Activated CD8-positive, alpha-beta T cell treated with anti-CD3 and anti-CD28 coated beads, Interleukin-2, amount 10 ng/mL, durations not matched to agents 7 days and 5 days (primary cell): ENCODE measurements at places on chromosomes 3 and 15. TPM values are rescaled to one million over a fixed set of nuclear protein-coding genes. Genes with fewer than 3 reads are reported as not detected.

GRCh38 chr3:156620260-156620659 is 54.1 kb upstream of the TIPARP start:
- H3K36me3 ChIP-seq, result no peaks in the 10 kb centered on the region
- H3K27ac ChIP-seq, result no peak overlapping the region
- DNase-seq, result no peak
- no peak overlapping the region for H3K4me3 ChIP-seq
- H3K27me3 ChIP-seq, result no peaks in the 10 kb centered on the region

GRCh38 chr3:170585008-170585936 is 603 bp downstream of the SLC7A14 start:
- no peak for DNase-seq
- H3K4me1 ChIP-seq, result no peaks in the 10 kb centered on the region
- no peaks in the 10 kb centered on the region for H3K36me3 ChIP-seq
- H3K4me3 ChIP-seq, result no peak overlapping the region
- H3K27ac ChIP-seq, result no peak overlapping the region

DNA sequence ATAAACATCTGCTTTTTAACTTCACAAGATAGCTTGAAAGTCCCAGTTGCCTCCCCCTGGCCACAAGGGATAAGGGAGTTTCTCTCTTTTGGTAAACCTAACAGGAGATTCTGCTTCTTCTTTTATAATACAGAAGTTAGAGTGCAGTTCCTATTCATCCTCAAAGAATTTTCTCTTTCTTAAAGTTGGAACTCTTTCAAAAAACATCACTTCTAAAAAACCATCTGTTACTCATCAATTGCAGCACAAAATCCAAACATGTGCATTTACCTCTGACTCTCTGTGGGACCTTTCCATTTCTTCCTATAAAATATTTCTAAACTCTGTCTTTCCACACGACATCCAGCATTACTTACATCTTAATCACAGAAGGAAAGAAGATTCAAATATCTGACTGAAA is 5.1 kb downstream of the DPH6 start:
- no peaks in the 10 kb centered on the region for H3K36me3 ChIP-seq
- no peak for DNase-seq
- no peak overlapping the region for H3K27ac ChIP-seq
- no peaks in the 10 kb centered on the region for H3K27me3 ChIP-seq
- no peak overlapping the region for H3K4me3 ChIP-seq

DNA sequence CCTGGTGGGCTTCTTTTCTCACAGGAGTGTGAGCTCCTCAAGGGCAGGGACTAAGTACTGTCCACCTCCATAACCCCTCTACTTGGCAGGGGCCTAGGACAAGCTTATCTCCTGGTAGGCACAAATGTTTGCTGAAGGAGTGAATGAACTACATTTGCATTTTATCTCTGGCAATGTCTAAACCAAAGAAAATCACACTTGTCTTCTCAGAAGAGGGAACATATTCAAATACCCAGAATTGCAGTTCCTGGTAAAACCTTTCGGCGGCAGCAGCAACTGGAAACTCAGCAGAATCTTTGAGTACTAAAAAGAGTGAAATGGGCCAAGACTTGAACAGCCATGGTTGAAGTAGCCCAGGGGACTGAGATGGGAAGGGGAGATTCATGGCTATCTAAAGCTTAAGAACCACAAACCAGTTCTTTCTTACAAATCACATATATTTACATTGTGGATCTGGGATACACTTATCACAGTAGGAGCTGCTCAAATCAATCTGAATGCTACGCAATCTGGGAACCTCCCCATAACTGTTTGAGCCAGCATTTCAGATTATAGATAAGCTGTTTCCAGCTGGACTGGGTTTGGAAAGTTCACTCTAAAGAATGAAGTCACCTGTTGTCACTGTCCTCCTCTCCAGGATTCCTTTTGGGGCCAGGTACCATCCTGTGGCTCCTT is 18.7 kb upstream of the PTPN9 start:
- peaks cover 65% of the 10 kb centered on the region for H3K36me3 ChIP-seq
- peak; percentile 80 for DNase-seq
- H3K27me3 ChIP-seq, result no peaks in the 10 kb centered on the region
- peak overlapping the region; percentile 63 for H3K4me3 ChIP-seq

- H3K27me3 ChIP-seq, result no peaks in the 10 kb centered on the region
- peaks cover 42% of the 10 kb centered on the region for H3K36me3 ChIP-seq
- H3K4me3 ChIP-seq, result peak overlapping the region; percentile 88
Measured at GRCh38 chr3:142447301-142447851, 461 bp downstream of the XRN1 start.

DNA sequence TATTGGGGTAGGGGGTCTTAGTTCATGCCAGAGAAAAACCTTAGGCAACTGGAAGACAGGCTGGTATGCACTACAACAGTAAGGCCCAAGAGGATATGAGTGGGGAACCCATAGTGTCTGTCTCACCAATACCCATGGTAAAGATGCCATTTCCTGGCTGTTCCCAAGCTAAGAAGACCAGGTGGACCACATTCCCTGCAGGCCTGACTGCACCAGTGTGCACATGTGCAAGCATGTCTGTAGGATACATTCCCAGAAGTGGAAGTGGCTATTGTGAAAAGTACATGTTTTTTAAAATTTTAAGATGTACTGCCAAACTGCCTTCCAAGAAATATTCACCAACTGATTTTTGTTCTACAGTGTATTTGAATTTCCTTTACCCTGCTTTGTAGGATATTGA is 207.3 kb upstream of the CTNNB1 start:
- H3K27ac ChIP-seq, result no peak overlapping the region
- no peaks in the 10 kb centered on the region for H3K36me3 ChIP-seq
- no peaks in the 10 kb centered on the region for H3K4me1 ChIP-seq

DNA sequence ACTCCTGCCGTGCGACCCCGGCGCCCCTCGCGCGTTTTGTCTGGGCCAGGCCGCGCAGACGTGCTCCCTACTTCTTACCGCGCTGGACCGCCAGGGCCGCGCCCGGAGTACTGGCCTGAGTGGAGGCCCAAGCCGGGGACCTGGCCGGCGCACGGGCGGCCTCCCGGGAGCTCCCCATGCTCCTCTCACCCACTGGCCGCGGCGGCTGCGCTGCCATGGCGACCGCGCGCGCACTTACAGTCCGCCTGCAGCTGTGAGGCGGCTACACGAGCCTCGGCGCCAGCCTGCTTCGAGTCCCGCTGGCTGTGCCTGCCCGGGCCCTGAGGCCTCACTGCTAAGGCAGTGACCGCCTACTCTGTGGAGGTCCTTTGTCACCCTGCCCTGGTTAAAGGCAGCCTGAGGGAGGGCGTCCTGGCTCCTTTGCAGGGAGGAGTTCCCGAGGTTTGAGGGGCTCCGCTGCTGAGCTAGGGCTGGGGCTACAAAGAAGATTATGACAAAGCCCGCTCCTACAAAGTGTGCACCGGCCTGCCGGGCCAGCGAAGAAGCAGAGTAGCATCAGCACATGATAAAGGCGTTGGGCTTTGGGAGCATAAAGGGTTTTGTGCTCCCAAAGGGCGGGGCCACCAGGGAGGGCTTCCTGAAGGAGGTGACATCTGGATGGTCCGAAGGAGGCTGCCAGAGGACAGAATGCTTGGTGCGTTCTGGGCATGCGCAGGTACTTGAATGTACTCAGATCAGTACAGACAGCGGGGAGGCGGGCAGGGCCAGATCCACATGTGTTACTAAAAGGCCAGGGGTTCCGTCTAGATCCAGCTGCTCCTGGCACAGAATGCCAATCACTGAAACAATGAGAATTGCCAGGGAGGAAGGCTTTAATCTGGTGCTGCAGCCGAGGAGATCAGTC is at the start of the genes LRRC34 and LRRIQ4:
Gene LRRC34 (minus strand): TSS at position 573 of the 904 bp plus-strand sequence. CDS start 356 bp downstream, at position 217.
Gene LRRIQ4 (plus strand): TSS at position 539 of the 904 bp plus-strand sequence. CDS start 9,052 bp downstream, outside the sequence.
- H3K36me3 ChIP-seq, result peaks cover 22% of the 10 kb centered on the region
- peak; percentile 90 for DNase-seq
- H3K4me1 ChIP-seq, result peaks cover 57% of the 10 kb centered on the region

- no peaks in the 10 kb centered on the region for H3K27me3 ChIP-seq
- no peak for DNase-seq
- no peak overlapping the region for H3K4me3 ChIP-seq
- no peaks in the 10 kb centered on the region for H3K36me3 ChIP-seq
- H3K27ac ChIP-seq, result no peak overlapping the region
- no peaks in the 10 kb centered on the region for H3K4me1 ChIP-seq
Measured at GRCh38 chr15:53807501-53807900, 48.0 kb upstream of the WDR72 start.

DNA sequence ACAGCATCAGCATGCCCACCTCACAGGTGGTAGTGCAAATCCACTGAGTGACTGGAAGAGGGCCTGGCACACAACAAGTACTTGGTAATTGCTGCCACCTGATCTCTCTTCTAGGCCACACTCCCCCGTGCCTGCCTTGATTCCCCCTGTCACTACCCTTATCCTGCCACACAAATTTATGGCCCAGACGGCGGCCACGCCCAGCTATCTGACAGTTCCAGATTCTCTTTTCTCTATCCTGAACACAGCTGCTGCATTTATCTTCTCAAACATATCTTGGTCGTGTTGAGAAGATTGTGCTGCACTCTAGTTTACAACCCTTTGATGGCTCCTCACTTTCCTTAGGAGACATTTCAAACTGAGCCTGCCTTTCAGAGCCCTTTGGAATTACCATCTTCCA is 585.2 kb downstream of the NTRK3 start:
- no peak overlapping the region for H3K4me3 ChIP-seq
- no peaks in the 10 kb centered on the region for H3K4me1 ChIP-seq
- no peaks in the 10 kb centered on the region for H3K36me3 ChIP-seq
- H3K27ac ChIP-seq, result no peak overlapping the region
- no peak for DNase-seq

DNA sequence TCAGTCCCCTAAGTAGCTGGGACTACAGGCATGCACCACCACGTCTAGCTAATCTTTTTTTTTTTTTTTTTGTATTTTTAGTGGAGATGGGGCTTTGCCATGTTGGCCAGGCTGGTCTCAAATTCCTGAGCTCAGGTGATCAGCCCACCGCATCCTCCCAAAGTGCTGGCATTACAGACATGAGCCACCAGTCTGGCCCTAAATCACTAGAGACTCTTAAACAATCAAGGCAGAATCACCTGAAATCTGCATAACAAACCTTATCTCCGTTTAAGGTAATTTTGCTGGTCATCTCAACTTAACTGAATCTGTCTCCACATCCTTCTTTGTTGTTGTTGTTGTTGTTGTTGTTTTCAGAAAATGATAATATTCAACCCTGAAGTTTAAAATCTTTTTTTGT is 5.6 kb upstream of the TRMT10C start:
- no peak overlapping the region for H3K4me3 ChIP-seq
- H3K4me1 ChIP-seq, result peaks cover 7% of the 10 kb centered on the region
- peaks cover 15% of the 10 kb centered on the region for H3K27me3 ChIP-seq
- DNase-seq, result no peak
- peaks cover 3% of the 10 kb centered on the region for H3K36me3 ChIP-seq
- H3K27ac ChIP-seq, result no peak overlapping the region

GRCh38 chr15:80619680-80620079 is 75.4 kb upstream of the ABHD17C start:
- no peak for DNase-seq
- no peaks in the 10 kb centered on the region for H3K36me3 ChIP-seq
- no peak overlapping the region for H3K27ac ChIP-seq
- no peaks in the 10 kb centered on the region for H3K4me1 ChIP-seq
- H3K4me3 ChIP-seq, result no peak overlapping the region
- peaks cover 18% of the 10 kb centered on the region for H3K27me3 ChIP-seq

GRCh38 chr3:7543294-7543880 is 682.5 kb downstream of the GRM7 start:
- H3K4me1 ChIP-seq, result no peaks in the 10 kb centered on the region
- no peaks in the 10 kb centered on the region for H3K27me3 ChIP-seq
- H3K36me3 ChIP-seq, result no peaks in the 10 kb centered on the region
- DNase-seq, result no peak

GRCh38 chr15:90338532-90338931 is 13.6 kb upstream of the ZNF774 start:
- peaks cover 23% of the 10 kb centered on the region for H3K4me1 ChIP-seq
- no peak overlapping the region for H3K4me3 ChIP-seq
- H3K27ac ChIP-seq, result no peak overlapping the region
- H3K27me3 ChIP-seq, result no peaks in the 10 kb centered on the region
- no peak for DNase-seq

GRCh38 chr15:66290518-66290917 is 2.9 kb upstream of the DIS3L start:
- H3K27ac ChIP-seq, result no peak overlapping the region
- H3K4me1 ChIP-seq, result peaks cover 43% of the 10 kb centered on the region
- H3K36me3 ChIP-seq, result peaks cover 2% of the 10 kb centered on the region
- no peak overlapping the region for H3K4me3 ChIP-seq

DNA sequence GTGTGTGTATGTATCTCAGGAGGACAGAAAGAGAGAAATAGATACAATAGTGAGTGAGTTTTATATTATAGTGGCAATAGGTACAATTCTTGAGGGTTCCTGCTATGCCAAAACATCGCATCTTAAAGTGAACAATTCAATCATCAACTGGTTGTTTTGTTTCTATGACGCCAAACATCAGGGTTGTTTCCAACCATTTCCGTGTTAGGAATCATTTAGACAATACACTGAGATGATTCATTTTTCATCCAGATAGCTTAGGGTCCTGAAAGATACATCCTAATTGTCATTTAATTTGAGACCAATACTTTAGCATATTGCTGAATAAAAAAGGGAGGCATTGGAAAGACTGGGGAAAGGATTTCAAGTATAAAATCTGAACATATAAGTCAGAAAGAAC is 472.2 kb downstream of the MCTP2 start:
- no peak overlapping the region for H3K27ac ChIP-seq
- H3K27me3 ChIP-seq, result peaks cover 2% of the 10 kb centered on the region
- H3K36me3 ChIP-seq, result no peaks in the 10 kb centered on the region
- no peak for DNase-seq
- H3K4me1 ChIP-seq, result no peaks in the 10 kb centered on the region

GRCh38 chr15:69436951-69437350 is 15.7 kb upstream of the RPLP1 start:
- no peaks in the 10 kb centered on the region for H3K27me3 ChIP-seq
- no peak for DNase-seq
- no peaks in the 10 kb centered on the region for H3K4me1 ChIP-seq
- H3K27ac ChIP-seq, result no peak overlapping the region
- peaks cover 70% of the 10 kb centered on the region for H3K36me3 ChIP-seq
- no peak overlapping the region for H3K4me3 ChIP-seq

DNA sequence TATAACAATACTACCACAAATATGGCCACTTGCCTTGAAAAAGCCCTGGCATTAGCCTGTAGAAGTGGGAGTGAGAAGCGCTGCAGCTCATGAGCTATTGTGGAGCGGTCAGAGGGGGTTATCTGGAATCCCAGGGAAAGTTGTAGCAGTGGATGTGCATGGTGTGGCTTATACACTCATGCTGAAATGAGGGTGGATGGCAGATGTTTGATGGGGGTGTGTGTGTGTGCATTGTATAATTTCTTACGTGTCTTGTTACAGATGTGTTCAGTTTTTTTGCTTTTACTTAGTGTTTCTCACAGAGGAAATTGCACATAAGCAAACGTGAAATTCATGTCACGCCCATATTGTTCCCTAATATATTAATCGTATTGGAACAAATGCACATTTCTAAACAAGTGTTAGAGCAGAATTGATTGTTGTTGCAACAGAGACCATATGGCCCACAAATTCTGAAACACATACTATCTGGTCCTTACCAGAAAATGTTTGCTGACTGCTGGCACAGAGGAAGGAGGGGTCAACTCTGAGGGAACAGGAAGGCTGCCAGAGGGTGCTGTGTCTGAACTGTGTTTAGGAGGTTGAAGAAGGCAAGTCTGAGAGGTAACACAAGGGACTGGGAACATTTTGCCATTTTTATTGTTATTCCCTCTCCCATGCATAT is 200.0 kb upstream of the CFAP20DC start:
- no peaks in the 10 kb centered on the region for H3K27me3 ChIP-seq
- H3K27ac ChIP-seq, result no peak overlapping the region
- no peaks in the 10 kb centered on the region for H3K4me1 ChIP-seq

RAB6B gene
- total RNA-seq, result 0.68 TPM

POC1A gene
- total RNA-seq, result 32.3 TPM

FBLN2 gene
- total RNA-seq, result 2.6 TPM

CLDN18 gene
- not detected for total RNA-seq
